ENCODE measurements at places on chromosomes 3 and 15.

GRCh38 chr3:144548346-144548745 lies 576.7 kb downstream of the DIPK2A start:
- no peak for DNase-seq

- no peak for DNase-seq
Measured at GRCh38 chr3:193701953-193702635, 109.1 kb downstream of the OPA1 start.

DNA sequence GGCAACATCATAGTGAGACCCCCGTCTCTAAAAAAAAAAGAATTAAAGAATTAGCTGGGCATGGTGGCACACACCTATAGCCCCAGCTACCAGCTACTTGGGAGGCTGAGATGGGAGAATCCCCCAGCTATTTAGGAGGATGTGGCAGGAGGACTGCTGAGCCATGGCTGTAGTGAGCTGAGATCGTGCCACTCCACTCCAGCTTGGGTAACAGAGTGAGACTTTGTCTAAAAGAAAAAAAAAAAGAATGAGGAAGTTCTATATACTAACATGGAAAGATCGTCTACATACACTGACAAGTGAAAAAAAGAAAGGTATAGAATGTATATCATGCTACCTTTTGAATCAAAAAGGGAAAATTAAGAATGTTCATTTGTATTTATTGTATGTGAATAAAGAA lies 83.9 kb upstream of the CDAN1 start:
- no peak for DNase-seq

- DNase-seq, result no peak
Measured at GRCh38 chr15:66400351-66400774, 13.7 kb downstream of the MAP2K1 start.

GRCh38 chr3:52240059-52240885 lies 1.3 kb upstream of the TWF2 start:
- peak; percentile 82 for DNase-seq

DNA sequence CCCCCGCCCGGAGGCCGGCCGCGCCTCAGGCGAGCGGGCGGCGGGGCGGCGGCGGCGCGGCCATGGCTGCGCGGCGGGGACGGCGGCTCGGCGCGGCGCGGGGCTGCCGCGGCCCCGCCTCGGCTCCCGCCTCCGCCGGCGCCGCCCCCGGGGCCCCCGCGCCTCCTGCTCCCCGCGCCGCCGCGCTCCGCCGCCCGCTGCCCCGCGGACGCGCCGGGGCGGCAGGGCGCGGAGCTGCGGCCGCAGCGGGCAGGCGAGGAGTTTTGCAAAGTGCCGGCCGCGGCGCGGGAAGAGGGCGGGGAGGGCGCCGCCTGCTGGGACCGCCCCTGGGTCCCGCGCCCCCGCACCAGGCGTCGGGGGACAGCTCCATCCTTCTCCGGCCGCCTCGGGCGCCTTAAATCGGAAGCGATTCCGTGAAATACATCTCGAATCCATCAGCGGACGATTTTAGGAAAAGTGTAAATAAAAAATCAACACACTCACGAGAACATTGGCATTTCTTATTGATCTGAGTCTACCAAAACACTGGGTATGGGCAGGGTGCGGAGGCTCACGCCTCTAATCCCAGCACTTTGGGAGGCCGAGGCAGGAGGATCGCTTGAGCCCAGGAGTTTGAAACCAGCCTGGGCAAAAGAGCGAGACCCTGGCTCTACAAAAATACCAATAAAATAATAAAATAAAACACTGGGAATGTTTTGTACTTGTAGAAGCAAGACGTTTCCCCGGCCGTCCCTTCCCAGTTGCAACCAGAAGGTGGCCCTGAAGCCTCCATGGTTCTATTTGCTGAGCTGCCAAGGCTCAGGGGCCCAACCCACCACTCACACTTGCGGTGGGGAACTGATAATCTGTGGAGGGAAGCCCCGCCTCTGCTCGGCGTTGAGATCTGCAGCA lies 136.9 kb downstream of the NUP210 start:
- peak; percentile 91 for DNase-seq

- no peak for DNase-seq
Measured at GRCh38 chr15:79897701-79898113, 893 bp upstream of the MTHFS start.

- no peak for DNase-seq
Measured at GRCh38 chr3:43692971-43693370, 2.2 kb downstream of the ABHD5 start.

DNA sequence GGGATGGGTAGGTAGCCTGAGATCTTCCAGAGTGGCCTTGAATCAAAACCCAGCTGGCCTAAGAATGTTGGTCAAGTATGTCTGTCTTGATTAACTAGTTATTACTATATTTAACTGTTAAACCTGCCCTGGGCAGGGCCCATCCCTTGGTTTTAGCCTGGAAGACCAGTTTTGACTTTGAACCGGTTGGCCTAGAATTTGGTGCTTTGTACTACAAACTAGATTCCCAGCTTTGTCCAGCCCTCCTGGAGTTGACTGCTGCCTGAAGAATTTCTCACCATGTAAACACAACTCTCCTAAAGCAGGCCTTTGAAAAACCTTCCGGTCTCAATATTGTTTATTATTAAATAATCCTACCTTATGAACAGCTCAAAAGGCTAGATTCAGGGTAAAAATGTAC lies 16.0 kb downstream of the C15orf62 start:
- DNase-seq, result no peak

- peak; percentile 3 for DNase-seq
Measured at GRCh38 chr3:76242886-76243753, 457.8 kb upstream of the ZNF717 start.

DNA sequence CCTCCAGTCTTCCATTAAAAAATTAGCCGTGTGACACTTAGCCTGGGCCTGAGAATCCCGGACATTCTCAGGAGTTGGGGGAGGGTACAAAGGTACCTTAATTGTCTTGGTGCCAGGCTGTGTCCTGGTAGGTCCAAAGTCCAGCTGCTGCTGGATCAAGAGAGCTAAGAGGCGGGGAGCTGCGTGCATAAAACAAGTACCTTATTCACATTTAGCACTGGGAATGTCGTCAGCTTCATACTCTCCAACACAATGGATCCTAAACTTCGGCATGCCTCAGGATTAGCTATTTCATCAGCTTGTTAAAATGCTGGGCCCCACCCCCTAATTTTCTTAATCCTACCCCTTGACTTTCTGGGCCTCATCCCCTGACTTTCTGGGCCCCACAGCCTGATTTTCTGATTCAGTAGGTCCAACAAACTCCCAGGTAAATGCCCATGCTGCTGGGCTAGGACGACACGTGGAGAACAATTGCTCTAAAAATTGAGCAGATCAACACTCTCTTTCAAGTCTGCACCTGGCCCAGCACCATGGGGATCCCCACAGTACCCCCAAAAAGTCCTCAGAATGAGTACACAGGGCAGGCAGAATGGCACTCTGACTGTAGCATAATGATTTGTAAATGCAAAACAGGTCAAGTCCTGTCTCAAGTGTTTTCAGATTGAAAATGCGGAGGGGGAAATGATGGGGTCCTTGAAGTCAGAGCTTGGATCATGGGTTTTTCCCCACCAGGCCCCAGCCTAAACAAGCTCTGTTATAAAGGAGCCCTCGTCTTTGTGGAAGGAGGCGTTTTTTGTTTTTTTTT lies 5.6 kb upstream of the AEN start:
- no peak for DNase-seq

DNA sequence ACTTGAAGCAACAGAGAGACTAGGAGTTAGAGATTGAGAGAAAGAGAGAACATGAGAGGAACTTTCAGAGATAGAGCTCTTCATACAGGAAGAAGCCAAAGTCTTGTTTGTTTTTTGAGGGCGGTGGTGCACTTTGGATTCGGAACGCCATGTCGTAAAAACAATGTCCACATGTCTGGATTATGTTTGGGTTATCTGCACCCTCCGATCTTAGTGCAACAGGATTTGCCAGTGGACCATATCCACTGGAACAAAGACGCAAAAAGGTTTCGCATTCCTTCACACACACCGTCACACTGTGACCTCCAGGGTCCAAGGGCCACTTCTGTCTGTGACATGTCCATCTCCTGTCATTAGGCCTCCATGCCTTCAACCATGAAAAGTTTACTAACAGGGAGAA lies 141.8 kb upstream of the ATP11B start:
- no peak for DNase-seq

DNA sequence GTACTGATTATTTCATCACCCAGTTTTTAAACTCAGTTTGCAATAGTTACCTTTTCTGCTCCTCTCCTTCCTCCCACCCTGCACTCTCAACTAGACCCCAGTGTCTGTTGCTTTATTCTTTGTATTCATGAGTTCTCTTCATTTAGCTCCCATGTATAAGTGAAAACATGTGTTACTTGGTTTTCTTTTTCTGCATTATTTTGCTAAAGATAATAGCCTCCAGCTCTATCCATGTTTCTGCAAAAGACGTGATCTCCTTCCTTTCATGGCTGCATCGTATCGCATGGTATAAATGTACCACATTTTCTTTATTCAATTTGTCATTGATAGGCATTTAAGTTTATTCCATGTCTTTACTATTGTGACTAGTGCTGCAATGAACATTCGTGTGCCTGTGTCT lies 79.0 kb downstream of the NAALADL2 start:
- DNase-seq, result no peak

GRCh38 chr3:13963137-13963886 lies 83.4 kb upstream of the WNT7A start:
- DNase-seq, result no peak

- no peak for DNase-seq
Measured at GRCh38 chr3:151276687-151277042, 1.7 kb downstream of the P2RY14 start.

- DNase-seq, result no peak
Measured at GRCh38 chr3:152554980-152555379, 280.0 kb upstream of the P2RY1 start.

All from SK-N-SH (cell line).